ENCODE measurements at places on chromosomes 6 and 20.

DNA sequence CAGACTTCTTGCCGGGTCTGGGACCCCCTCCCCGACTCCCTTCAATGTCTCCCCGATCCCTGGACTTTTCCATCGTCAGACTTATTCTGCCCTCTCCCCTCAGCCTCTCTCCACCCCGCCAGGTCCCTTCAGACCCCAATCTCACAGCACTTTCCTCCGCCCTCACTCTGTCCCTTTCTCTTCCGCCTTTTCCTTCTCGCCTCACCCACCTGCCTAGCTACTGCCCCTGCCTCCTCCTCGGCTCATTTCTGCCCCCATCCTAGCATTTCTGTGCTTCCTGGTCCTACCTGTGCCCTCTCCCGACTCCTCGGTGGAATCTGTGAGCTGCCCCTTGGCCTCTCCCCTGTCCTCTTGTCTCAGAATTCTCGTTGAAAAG, 616 bp downstream of the CHMP4B start:
- DNase-seq = peak; percentile 63

DNA sequence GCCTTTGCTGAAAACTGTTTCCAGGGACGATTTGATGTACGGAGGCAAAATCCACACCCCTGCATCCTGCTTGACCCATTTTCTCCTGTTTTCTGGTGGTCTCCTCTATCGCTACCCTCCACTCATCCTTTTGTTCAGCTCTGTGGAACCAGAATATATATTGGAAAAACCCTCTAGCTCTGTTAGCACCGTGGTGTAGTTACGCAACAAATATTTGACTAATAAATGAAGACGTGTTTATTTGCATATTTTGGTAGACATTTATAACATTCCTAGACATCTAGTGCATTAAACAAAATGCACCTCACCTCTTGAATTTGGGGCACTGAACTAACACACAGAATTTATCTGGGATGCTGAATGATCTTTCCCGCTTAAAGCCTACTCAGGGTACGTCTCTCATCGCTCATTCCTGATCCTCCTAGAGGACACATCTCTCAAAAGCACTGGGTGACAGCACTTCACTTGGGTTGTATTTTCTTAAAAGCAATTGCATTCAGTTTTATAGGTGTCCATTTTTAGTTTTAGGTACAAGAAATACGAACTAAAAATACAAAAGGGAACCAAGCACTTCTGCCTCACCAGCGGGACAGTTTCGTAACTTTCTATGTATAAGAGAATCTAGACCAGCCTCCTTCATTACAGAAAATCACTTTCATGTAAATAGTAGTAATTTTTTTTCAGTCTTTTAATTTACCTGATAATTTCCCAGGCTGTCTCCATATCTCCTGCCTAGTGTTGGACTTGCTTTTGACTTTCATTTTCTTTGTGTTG, 59.2 kb downstream of the SNRNP48 start:
- DNase-seq = no peak

- no peak for DNase-seq
These were observed 123.1 kb downstream of the MRPL14 start for GRCh38 chr6:44004136-44004535.

DNA sequence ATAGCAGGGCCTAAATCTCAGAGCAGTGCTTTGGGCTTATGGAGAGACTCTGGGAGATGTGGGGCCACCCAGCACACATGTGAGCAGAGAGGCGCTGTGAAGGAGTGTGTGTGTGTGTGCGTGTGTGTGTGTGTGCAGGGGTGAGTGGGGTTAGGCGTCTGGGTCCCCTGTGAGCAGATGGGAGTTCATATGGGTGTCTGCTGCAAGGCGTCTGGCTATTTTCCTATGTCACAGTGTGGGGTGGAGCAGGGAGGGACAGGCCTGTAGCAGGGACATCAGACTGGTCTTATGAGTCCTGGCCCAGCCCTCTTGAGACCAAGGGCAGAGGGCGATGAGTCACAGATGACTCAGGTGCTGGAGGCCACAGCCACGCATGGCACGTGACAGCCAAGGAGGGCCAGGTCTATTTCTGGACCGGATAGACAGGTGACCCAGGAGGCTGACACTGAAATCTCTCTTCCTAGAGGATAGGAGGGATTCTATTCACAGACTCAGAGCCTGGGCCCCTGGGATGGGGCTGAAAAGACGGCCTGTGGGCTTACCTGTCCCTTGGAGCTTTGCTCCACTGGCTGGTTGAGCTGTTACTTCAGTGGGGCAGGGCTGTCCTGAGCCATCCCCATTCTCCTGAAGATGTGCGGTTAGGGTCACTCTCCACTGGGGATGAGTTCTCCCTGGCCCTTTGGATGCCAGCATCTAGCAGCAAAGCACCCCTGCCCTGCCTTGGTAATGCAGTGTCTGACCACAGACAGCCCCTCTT, 28.9 kb downstream of the VEGFA start:
- DNase-seq = no peak

DNA sequence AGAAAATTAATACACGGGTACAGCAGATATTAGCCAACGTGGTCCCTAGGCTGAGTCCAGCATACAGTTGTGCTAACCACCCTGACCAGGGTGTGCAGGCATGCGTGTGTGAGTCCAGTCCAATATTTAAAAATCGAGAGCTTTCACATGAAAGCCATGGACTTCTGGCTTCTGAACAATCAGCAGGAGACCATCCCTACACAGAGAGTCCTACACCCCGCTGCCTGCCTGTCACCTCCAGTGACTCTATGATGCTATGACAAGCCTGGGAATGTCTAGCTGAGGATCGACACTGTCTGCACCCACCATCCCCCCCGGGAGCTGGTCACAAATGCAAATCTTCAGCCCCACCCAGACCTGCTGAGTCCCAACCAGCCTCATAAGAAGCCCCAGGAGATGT, 7.9 kb downstream of the ACSS1 start:
- no peak for DNase-seq

DNA sequence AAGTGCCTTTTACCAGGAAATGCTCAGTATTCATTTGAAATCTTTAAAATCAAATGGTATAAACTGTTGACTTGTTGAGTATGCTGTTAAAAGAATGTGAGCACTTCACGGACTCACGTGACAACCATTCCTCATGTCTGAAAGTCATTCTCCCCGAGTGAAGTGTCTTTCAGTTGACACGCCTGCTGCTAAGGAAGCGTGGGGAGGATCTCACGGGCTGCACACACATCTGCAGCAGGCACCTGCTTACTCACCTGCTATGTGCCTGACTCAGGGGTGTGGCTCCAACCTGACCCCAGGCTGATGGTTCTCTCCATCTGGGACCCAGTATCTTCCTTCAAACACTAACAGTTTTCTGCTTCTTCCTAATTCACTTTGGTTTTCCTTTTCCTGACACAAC, 32.7 kb downstream of the WDR27 start:
- DNase-seq = no peak

GRCh38 chr6:153131037-153131981, at the start of gene RGS17:
TSS of gene RGS17 (minus strand) at chr6:153131282. CDS start at chr6:153044018, 87,264 bp downstream.
- peak; percentile 63 for DNase-seq

DNA sequence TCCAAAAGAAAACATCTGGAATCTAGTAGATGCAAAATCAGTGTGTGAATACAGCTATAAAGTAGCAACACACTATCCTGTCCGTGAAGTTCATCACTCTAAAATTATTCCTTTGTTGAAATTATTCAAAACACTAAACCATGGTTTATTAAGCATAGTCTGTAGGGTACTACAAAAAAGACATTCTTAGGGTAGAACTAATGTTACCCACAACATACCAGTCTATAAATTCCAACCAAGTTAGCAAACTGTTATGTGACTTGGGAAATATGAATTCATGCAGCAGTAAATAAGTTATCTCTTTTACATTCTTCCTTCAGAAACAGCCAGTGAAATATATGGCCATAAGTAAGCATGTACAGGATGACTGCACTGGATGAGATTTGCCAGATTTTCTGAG, 580.3 kb upstream of the ADGRB3 start:
- DNase-seq = no peak

- peak; percentile 80 for DNase-seq
These were observed 39.0 kb upstream of the SLCO4A1 start for GRCh38 chr20:62603021-62603906.

GRCh38 chr20:51750037-51750769, 18.0 kb downstream of the ATP9A start:
- DNase-seq = no peak

DNA sequence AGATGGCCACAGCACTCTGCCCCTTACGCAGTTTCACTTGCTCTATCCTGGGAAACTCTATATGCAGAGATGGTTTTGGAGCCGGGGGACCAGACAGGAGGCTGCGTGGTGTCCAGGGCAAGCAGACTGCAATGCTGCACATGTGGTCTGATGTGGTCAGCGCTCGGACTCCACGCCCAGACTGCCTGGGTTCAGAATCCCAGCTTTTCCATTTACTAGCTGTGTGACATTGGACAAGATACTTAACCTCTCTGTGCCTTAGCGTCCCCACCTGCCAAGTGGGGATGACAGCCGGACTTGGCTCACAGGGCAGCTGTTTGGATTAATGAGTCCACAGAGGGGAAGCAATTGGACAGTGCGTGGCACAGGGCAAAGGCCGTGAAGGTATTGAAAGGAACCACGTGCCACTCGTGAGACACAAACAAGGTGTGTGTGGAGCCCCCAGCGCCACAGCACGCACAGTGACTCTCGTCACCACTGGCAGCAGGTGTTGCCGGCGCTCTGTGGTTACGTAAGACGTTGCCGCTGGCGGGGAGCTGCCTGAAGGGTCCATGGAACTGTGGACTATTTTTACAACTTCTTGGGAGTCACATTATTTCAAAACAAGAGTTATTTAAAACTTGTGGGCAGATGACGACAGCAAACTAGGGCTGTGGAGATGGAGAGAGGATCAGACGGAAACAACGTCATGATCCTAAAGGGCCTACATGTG, 201.4 kb downstream of the PREX1 start:
- no peak for DNase-seq

DNA sequence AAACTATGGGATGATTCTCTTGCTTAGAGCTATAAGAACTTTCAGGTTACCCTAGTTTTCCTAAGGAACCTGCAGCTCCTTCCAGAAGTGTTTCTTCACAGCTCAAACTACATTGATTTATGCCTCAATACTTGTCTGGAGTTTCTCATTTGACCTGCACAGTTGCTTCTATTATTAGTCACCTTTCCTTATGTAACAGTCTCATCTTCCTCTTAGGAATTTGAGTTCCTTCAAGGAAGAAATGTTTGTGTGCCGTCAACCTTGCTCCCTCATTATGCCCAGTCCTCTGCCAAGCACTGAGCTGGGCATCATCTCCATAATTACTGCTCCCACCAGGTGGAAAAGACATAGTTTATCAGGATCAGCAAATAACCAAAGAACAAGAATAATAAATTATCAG, 466.4 kb downstream of the PKHD1 start:
- DNase-seq = no peak

DNA sequence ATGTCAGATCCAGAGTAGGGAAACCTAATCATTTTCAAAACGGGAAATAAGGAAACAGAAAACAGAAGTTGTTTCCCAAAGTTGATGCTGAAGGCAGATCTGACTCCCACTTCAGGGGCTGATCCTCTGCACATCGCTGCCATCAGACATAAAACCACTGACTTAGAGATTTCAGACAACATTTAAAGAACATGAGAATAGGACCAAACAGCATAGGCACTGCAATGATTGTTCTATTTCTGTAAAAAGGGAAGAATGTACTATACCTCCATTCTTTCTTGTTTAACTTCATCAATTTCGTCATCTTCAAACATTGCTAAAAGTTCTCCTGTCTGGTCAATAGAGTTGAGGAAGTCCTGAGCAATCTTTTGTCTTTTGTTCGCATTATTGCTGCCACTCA, 324.7 kb upstream of the RUNX2 start:
- no peak for DNase-seq

DNA sequence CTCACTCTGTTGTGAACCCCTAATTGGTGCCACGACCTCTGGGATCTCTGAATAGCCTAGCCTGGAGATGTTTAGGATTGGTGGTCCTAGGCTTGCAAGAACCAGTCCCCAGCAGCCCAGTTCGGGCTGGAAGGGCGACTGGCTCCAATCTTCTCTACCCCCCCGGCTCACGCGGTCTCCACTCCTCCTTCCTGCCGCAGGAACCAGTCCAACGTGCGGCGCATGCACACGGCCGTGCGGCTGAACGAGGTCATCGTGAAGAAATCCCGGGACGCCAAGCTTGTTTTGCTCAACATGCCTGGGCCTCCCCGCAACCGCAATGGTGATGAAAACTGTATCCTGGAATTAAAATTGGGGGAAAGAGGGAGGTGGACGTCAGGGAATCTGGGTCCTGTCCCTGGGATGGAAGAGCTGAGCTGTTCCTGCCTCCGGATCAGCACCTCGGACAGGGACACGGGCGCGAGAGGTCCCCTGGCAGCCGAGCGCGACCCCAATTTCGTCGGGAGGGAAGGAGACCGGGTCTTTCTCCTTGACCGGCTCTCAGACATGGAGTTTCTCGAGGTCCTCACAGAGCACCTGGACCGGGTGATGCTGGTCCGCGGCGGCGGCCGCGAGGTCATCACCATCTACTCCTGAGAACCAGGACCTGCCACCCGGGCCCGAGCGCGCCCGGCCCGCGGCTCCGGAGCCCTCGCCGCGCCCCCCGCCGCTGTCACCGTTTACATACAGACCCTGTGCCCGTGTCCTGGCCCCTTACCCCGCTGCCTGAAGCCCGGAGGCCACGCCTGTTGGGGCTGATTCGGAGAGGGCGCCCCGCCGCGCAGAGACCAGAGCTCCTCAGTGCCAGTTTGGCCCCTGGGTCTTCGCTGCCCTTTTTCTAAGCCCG, 28.2 kb downstream of the SLC12A5 start:
- DNase-seq = peak; percentile 60

- no peak for DNase-seq
These were observed 37.3 kb downstream of the PREX1 start for GRCh38 chr20:48790473-48791003.

DNA sequence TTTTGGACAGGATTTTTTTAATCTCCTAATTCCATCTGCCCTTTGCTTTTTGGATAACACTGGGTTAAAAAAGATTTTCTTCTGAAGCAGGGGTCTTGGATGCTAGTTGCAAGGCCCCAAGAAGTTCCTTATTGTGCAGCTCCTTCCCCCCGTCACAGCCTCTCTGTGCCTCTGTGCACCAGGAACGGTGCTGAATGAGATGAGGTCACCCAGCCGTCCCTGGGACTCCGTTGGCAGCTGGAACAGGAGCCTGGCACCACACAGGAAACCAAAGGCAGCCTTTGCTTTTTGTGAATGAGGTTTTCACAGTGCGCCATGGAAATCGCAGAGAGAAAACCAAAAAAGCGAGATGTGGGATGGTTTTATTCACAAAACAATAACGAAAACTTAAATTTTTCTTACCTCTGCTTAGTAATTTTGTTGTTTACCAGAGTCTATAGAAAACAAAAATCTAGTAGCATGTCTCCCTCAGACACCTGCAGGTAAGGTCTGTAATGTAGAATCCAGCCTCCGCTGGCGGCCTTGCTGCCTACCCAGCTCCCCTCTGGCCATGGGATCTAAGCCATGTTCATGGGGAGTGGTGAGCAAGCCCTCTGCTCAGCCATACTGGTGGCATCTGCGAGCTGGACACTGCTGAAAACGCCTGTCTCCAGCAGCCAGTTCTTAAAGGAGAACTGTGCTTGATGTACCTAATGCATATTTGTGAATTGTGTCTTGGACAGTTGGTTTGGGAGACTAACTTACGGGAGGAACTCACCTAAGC, 40.4 kb upstream of the SYNJ2 start:
- no peak for DNase-seq

- DNase-seq = no peak
These were observed 27.8 kb downstream of the PHACTR2 start for GRCh38 chr6:143705569-143705968.

- no peak for DNase-seq
These were observed 390.0 kb upstream of the SULF2 start for GRCh38 chr20:48175261-48175660.
